ENCODE measurements at places on chromosomes 4 and X.
A peak's percentile ranks its signal among the peaks of the same experiment; 100 is the strongest.

GRCh38 chr4:179307297-179308136, 1865.3 kb upstream of the AGA start:
- peak; percentile 4 for DNase-seq

GRCh38 chr4:67725981-67726380, 25.0 kb upstream of the UBA6 start:
- DNase-seq, result no peak

DNA sequence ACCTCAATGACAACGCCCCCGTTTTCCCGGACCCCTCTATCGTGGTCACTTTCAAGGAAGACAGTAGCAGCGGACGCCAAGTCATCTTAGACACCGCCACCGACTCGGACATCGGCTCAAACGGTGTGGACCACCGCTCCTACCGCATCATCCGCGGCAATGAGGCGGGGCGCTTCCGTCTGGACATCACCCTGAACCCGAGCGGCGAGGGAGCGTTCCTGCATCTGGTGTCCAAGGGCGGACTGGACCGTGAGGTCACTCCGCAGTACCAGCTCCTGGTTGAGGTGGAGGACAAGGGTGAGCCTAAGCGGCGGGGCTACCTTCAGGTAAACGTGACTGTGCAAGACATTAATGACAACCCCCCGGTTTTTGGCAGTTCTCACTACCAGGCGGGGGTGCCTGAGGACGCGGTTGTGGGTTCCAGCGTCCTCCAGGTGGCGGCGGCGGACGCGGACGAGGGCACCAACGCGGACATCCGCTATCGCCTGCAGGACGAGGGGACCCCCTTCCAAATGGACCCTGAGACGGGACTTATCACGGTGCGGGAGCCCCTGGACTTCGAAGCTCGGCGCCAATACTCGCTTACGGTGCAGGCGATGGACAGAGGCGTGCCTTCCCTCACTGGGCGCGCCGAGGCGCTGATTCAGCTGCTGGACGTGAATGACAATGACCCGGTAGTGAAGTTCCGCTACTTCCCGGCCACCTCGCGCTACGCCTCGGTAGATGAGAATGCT, 2.2 kb downstream of the FAT4 start:
- no peak for DNase-seq

- peak; percentile 45 for DNase-seq
These were observed 12.6 kb downstream of the ELF4 start for GRCh38 chrX:130097507-130098209.

DNA sequence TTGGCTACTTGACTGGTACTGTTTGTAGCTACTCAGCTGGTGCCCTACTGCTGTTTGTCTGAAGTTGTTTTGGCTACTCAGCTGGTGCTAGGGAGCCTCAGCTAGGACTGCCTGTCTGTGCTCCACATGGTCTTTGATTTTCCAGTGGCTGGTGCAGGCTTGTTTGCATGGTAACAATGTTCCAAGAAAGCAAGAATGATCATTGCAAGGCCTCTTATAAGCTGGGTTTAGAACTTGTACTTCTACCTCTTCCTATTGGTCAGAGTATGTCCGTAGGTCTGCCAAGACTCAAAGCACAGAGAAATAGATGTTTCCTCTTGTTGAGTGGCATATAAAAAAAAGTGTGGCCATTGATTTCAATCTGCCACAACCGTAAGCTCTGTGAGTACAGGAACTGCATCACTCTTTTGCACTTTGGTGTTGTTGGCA, 17.6 kb downstream of the NFKB1 start:
- peak; percentile 76 for DNase-seq

DNA sequence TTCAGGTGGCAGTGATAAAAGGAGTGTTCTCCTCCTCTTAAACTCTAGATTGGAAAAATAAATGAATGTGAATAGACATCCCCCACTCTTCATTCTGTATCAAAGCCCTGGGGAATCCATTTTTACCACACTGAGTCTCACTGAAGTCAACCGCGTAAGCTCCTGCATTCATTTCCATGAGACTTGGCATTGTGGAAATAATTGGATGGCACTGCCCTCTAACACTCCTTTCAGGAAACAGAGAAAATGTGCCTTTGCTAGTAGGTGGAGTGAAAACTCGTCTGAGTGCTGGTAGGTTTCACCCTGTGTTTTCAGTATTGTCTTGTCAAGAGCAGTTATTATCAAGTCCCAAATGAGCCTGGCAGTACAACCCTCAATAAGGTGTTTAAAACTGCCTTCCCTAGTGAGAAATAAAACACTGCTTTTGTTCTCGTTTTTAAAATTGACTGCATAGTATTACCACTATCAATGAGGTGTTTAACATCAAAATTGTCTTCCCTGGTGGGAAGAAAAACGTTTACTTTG, 9.7 kb upstream of the CDKN2AIP start:
- no peak for DNase-seq

DNA sequence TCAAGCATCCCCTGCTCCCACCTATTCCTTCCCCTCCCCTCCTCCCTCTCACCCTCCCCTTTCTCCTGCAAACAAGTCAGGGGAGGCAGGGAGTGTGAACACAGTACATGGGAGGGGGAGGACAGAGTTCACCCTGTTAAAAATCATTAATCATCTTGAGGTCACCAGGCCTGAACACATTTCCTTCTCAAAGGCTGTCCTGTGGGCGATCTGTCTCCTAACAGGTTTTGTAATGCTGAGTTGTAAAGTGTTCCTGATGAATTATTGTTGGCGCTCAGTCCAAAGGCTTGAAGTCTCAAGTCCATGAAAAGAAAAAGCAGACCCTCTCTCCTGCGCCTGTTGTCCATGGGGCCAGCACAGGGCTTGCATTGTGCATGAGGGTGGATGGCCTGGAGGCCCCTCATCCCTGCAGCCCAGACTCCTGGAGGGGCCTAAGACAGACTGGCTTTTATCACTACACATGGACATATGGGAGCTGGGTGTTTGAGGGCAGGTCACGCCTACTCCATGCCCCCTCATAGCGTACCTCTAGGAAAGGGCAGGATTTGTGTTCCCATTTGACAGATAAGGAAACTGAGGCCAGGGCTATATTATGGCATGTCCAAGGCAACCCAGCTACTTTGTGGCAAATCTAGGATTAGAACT, 189.1 kb downstream of the RAB28 start:
- DNase-seq, result no peak

GRCh38 chr4:183807420-183808096, 97.5 kb upstream of the STOX2 start:
- no peak for DNase-seq

- DNase-seq, result no peak
These were observed 166.5 kb downstream of the FBXW7 start for GRCh38 chr4:152369203-152369901.

- peak; percentile 73 for DNase-seq
These were observed 56.0 kb downstream of the TMEM131L start for GRCh38 chr4:153521999-153522801.

DNA sequence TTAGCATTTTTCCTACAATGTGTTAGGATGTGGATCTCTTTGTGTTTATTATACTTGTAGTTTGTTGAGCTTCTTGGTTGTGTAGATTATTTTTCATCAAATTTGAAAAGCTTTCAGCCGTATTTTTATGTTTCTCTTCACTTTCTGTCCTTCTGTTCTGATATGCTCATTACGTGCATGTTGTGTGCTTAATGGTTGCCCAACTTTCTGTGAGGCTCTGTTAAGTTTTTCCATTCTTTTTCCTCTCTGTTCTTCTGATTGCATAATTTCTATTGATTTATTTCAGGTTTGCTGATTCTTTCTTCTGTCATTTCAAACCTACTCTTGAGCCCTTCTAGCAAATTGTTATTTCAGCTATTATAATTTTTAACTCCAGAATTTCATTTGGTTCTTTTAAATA, 478.2 kb downstream of the IL1RAPL1 start:
- no peak for DNase-seq

DNA sequence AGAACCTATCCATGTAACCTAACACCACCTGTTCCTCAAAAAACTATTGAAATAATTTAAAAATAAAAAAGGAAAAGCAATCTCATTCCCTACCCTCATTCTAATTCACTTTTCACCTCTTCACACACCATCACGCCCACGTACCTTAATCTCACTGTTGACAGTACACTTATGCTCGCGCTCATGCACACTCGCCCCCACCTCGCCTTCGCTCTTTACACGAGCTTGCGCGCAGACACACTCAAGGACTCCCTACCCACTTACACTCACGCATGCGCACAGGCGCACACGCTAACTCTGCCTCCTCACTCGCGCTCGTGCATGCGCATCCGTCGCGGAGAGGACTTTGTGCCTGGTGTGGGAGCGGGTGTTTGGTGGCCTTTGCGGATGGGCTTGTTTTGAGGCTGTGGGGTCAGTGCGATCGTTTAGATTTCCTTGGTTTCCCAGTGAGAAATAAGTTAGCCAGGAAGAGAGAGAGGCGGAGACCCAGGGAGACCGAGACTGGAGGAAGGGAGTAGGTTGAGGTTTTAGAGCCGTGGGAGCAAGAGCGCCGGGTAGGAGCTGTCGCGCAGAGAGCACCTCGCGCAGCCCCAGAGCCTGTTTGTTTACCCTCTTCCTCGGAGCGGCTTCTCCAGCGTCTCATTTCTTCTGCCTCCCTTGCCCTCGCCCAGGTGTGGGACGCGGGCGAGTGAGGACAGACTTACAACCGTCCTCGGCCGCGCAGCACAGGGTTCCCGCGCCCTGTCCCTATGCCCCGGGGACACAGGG, 8.1 kb upstream of the GSX2 start:
- DNase-seq, result peak; percentile 86

GRCh38 chrX:150270622-150271021, 92.5 kb upstream of the MAMLD1 start:
- DNase-seq, result no peak

GRCh38 chrX:136635235-136635634, 12.7 kb upstream of the CD40LG start:
- DNase-seq, result peak; percentile 63

DNA sequence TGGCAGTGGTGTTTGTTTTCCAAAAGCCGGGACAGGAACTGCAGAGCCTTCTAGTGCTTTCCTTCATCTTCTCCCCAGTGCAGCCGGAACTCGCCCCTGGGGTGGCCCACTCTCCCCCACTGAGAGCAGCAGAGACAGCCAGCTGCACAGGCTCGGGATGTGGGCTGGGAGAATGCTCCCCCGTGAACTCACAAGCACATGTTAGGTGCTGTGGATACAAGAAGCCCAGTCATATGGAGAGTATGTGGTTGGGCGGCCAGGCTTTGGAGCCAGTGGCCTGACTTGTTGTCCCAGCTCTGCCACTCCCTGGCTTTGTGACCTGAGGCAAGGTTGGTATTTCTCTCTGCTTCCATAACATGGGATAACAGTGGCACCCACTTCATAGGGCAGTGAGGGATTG, 9.4 kb upstream of the KIAA0232 start:
- DNase-seq, result no peak

DNA sequence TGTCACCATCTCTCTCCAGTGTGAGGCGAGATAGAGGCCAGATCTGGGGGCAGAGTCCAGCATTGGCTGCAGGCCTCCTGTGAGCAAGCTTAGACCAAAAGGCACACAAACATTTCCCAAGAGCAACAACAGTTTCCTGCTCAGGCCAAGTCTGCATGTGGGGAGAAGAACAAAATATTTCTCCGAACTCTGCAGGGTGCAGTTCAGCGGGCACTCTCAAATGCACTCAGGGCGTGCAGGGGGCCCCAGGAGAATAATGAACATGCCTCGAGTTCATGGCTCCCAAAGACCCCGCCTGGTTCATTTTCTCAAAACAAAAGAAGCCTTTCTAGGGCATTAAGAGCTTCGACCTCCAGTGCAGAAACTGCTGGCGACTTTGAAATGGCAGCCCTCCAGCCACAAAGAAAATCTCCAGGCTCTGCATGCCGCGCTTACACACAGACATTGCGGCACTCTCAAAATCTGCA, 57.8 kb upstream of the HELT start:
- no peak for DNase-seq

DNA sequence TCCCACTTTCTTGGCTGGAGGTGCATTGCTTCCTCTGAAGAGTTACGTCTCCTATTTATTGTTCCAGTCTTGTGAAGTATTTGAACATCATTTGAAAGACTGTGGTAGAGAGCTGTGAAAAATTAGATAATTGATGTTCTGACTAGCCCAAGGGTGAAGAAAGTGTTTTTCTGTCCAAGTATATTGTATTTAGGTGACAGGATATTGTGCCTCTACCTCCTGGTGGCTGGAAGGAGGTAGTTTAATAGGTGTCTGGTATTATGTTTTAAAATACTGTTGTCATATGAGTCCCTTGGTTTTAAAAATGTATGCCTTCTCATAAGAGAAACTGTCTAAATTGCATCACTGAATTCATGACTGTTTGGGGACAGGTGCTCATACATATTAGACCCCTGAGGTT, 226.0 kb downstream of the SPRY1 start:
- DNase-seq, result no peak

DNA sequence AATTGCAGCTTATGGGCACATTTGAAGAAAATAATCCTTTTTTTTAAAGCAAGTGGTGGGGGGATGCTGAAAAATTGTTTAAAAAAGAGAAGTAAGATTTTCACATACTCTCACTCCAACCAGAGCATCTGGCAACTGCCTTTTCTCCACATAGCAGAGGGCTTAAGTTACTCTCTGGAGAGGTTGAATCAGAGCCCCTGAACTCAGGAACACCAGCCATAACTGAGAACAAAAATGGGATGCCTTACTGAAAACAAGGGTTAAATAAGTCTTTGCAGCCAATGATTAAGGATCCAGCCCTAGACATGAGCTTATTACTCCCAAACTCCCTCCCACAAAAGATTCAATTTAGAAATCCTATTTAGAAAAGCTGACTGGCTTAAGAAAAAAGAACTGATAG, 27.5 kb downstream of the CASK start:
- no peak for DNase-seq

- DNase-seq, result no peak
These were observed 192.9 kb upstream of the TBL1X start for GRCh38 chrX:9271789-9272525.

DNA sequence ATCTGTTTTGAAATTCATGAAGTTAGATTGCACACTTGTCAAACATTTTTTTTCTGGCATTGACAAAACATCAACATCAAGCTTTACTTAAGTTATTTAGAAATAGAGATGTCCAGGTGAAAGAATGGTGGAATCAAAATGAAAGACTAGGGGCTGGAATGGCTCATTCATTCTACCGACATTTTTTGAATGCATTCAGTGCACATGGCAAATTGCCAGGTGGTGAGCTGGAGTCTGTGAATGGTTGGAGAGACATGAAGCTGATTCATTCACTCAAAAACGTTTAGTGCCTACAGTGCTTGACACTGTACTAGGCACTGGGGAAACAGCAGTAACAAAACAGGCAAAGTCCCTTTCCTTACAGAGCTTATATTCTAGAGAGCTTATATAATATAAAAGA, 292.4 kb downstream of the PPP1R2C start:
- no peak for DNase-seq

DNA sequence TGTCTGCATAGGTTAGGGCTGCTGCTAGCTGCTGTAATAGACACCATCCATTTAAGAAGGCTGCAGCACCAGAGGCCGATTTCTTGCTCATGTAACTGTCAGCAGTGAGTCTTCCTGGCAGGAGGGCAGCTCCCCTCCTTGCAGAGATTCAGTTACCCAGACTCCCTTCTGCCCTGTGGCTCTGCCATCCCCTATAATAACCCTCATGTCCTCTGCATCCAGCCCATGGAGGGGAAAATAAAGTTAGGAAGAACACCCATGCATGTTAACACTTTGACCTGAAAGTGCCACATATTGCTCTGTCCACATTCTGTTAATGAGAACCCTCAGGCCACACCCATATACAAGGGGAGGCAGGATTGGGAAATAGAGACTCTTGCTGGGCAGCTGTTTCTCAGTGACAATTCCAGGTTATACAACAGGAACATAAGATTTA, 5.4 kb downstream of the STBD1 start:
- DNase-seq, result no peak

Measured in CD4-positive, alpha-beta T cell treated with Interleukin-21 for 1 hour (primary cell).